ENCODE measurements at places on chromosomes 13 and 19. TPM values are rescaled to one million over a fixed set of nuclear protein-coding genes. Genes with fewer than 3 reads are reported as not detected.
A peak's percentile ranks its signal among the peaks of the same experiment; 100 is the strongest.

Gene TMC4
- 14.7 TPM for total RNA-seq

Gene IL4I1
- total RNA-seq: 1.4 TPM

Gene ACP5
- 11.8 TPM for total RNA-seq

Gene LILRA1
- not detected for total RNA-seq

Gene ZFP30
- 7.3 TPM for total RNA-seq

Gene CD70
- 1.7 TPM for total RNA-seq

Gene STOML3
- not detected for total RNA-seq

GRCh38 chr19:31568724-31569123 lies 219.5 kb upstream of the TSHZ3 start:
- H3K36me3 ChIP-seq: peaks cover 4% of the 10 kb centered on the region
- no peak overlapping the region for H3K27ac ChIP-seq
- DNase-seq: no peak
- no peak overlapping the region for H3K4me3 ChIP-seq
- no peaks in the 10 kb centered on the region for H3K27me3 ChIP-seq

- H3K36me3 ChIP-seq: peaks cover 16% of the 10 kb centered on the region
- no peak overlapping the region for H3K4me3 ChIP-seq
- no peaks in the 10 kb centered on the region for H3K27me3 ChIP-seq
Observed at GRCh38 chr13:93767180-93767916, 540.7 kb downstream of the GPC6 start.

GRCh38 chr13:75505327-75505726 lies 23.4 kb upstream of the TBC1D4 start:
- H3K4me3 ChIP-seq: no peak overlapping the region
- H3K27ac ChIP-seq: no peak overlapping the region
- H3K4me1 ChIP-seq: no peaks in the 10 kb centered on the region
- H3K36me3 ChIP-seq: no peaks in the 10 kb centered on the region
- H3K27me3 ChIP-seq: no peaks in the 10 kb centered on the region
- no peak for DNase-seq

- H3K4me1 ChIP-seq: peaks cover 4% of the 10 kb centered on the region
- H3K4me3 ChIP-seq: no peak overlapping the region
- H3K27me3 ChIP-seq: no peaks in the 10 kb centered on the region
- H3K36me3 ChIP-seq: peaks cover 85% of the 10 kb centered on the region
- H3K27ac ChIP-seq: no peak overlapping the region
Observed at GRCh38 chr19:12098040-12098439, 33.5 kb downstream of the ZNF844 start.

DNA sequence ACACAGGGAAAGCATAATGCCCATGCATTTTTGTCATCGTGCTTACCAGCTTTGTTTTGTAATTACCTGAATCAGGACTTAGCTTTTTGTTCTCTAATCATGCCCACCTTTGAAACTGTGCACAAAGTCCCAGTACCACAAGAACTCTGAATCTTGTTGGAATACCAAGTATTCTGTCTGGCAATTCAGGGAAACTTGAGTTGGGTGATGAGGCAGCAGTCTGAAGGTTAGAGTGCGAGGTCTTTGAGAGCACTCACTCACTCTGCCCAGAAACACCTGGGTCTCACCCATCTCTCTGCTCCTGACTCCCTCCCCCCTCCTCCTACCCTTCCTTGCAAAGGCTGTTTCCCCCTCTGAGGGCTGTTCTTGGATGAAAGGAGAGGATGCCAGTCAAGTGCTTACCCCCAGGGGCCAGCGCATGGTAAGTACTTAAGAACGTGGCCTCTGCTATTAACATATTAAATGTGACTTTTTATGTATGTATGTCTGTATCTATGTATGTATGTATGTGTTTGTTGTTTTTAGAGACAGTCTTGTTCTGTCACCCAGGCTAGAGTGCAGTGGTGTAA lies 22.4 kb downstream of the SIPA1L3 start:
- H3K4me1 ChIP-seq: peaks cover 74% of the 10 kb centered on the region
- DNase-seq: no peak
- H3K36me3 ChIP-seq: peaks cover 8% of the 10 kb centered on the region
- H3K27me3 ChIP-seq: no peaks in the 10 kb centered on the region
- H3K4me3 ChIP-seq: no peak overlapping the region

DNA sequence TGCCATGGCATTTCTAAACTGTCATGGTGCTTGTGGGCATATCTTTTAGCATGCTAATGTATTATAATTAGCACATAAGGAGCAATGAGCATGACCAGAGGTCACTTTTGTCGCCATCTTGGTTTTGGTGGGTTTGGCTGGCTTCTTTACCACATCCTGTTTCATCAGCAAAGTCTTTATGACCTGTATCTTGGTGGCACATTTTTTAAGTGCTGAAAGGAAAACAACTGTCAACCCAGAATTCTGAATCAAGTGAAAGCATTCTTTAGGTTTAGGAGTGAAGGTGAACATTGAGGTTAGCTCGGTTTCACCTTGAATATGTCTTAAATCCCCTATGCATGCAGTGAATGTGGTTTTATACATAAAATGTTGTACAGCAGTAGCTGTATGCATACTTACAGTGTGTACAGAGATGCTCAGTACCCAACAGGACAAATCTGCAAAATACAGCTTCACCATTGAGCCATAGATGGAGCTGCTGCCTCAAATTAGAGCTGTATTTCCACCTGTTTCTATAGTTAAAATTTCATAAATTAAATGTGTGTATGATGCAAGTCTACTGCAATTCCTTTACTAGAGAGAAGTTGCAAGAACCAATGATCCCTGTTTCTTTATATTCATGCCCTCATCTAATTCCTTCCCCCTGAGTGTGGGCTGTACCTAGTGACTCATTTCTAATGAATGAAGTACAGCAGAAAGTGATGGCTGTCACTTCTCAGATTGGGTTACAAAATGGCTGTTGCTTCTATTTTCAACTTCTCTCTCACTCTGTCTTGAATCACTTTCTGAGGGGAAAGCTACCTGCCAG lies 25.2 kb upstream of the IGSF23 start:
- no peak overlapping the region for H3K4me3 ChIP-seq
- peaks cover 5% of the 10 kb centered on the region for H3K27me3 ChIP-seq
- no peak for DNase-seq

DNA sequence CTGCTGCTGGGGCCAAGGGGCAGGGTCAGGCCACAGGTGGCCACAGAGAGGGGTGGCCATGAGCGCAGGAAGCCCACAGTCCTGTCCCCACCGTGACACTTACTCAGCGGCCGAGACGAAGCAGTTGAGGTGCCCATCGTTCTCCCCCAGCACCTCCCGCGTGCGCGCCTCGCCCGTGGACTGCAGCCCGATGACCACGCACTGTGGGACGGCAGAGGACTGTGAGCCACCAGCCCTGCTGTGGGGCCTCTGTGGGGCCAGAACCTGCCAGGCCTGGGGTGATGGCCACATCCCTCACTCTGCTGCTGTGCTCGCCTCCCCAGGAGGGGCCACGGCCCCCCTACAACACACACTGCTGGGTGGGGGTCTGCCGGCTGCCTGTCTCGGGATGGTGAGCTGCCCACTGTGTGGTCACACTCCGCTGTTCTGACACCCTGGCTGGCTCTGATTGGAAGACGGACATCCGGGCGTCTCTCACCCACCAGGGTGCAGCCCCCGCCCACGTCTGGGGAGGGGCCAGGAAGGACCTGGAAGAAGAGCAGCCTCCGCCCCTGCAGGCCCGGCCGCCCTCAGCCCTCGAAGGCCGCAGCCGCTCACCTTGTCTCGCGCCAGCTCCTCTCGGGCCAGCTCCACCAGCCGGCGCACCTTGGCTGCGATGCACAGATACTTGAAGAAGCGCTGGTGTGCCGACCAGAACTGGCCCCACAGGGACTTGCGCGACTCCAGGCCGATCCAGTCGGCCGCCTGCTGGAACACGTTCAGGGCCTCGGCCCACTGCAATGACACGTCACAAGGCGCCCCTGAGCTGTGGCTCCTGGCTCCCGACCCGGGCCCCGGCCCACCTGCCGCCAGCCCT lies 13.2 kb downstream of the GPX4 start:
- no peak overlapping the region for H3K27ac ChIP-seq
- H3K27me3 ChIP-seq: no peaks in the 10 kb centered on the region
- peaks cover 2% of the 10 kb centered on the region for H3K4me1 ChIP-seq

- no peaks in the 10 kb centered on the region for H3K4me1 ChIP-seq
- no peak overlapping the region for H3K27ac ChIP-seq
- H3K4me3 ChIP-seq: no peak overlapping the region
- no peaks in the 10 kb centered on the region for H3K27me3 ChIP-seq
- H3K36me3 ChIP-seq: no peaks in the 10 kb centered on the region
- no peak for DNase-seq
Observed at GRCh38 chr13:26656919-26657318, 99.4 kb downstream of the WASF3 start.

DNA sequence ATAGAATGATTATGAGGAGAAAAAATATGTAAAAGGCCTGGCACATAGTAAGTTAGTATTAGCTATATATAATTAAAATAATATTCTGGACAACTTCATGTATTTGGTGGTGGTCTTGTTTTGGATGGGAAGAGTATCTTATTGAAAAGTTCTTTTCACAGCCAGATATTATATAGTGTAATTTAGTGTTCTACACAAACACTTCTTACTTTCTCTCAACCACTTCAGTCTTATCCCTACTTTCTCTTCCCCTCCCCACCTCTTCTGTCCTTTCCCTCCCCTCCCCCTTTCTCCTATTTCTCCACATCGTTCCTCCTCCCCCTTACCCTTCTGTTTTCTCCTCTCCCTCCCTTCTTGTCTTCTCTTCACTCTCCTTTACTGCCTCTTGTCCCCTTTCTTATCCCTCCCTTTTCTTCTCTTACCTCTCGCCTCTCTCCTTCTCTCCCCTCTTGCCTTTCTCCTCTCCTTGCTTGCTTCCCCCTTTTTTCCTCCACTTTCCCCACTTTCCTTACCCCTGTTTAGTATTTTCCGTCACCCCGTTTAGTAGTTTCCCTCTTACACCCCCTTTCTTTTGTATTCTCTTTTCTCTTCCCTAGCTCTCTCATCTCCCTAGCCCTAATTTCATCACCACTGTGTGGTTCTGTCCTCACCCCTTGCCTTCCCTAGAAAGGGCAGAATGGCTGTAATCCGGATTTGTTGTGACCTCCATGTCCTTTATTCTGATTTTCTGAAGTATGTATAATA lies 107.2 kb upstream of the MLNR start:
- peak overlapping the region; percentile 96 for H3K27ac ChIP-seq
- peaks cover 22% of the 10 kb centered on the region for H3K36me3 ChIP-seq
- H3K4me1 ChIP-seq: peaks cover 20% of the 10 kb centered on the region
- H3K27me3 ChIP-seq: no peaks in the 10 kb centered on the region
- peak overlapping the region; percentile 80 for H3K4me3 ChIP-seq
- no peak for DNase-seq

DNA sequence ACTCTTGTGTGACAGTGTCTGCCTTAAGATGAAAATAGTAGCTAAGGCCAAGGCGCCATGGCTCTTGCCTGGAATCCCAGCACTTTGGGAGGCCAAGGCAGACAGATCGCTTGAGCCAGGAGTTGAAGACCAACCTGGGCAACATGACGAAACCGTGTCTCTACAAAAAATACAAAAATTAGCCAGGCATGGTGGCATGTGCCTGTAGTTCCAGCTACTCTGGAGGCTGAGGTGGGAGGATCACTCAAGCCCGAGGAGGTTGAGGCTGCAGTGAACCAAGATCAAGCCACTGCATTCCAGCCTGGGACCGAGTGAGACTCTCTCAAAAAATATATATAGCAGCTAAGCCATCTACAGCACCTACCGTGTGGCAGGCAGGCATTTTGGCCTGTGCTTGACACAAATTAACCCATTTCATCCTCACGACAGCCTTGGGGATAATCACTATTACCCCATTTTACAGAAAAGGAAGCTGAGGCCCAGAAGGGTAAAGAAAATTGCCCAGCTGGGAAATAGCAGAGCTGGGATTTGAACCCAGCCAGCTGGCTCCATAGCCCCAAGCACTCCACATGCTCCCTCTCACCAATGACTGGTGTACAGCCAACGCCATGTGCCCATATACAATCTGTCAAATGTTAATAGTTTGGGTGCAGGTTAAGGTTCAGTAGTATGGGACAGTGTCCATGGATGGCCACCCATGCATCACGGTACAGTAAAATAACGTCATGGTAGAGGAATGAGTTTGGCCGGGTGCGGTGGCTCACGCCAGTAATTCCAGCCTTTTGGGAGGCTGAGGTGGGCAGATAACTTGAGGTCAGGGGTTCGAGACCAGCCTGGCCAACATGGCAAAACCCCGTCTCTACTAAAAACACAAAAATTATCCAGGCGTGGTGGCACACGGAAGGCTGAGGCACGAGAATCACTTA lies 3.1 kb downstream of the SLC1A5 start:
- peak overlapping the region; percentile 92 for H3K27ac ChIP-seq
- H3K27me3 ChIP-seq: peaks cover 16% of the 10 kb centered on the region
- peaks cover 45% of the 10 kb centered on the region for H3K4me1 ChIP-seq
- H3K36me3 ChIP-seq: peaks cover 40% of the 10 kb centered on the region
- no peak for DNase-seq

- H3K36me3 ChIP-seq: peaks cover 9% of the 10 kb centered on the region
- no peak overlapping the region for H3K4me3 ChIP-seq
- DNase-seq: no peak
- H3K27me3 ChIP-seq: no peaks in the 10 kb centered on the region
- no peaks in the 10 kb centered on the region for H3K4me1 ChIP-seq
Observed at GRCh38 chr13:108877300-108877699, 247.9 kb downstream of the MYO16 start.

DNA sequence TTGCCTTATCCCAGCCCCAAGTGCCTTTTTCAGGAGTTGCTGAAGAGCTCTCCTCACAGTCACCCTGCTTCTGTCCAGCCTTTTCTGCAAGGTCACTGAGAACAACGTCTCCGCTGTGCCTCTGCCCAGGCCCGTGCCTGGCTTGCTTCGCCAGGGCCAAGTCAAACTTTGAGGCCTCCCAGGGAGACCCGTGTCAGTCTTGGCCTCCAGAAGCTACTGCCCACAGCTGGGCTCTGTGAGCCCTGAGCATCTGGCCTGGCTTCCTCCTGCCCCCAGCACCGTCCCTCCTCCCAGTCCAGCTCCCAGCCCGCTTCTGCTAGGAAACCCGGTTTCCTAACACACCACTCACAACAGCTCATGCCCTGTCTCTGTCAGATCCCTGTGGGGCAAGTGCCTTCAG lies 165.9 kb downstream of the TEX29 start:
- no peak overlapping the region for H3K4me3 ChIP-seq
- DNase-seq: no peak
- no peaks in the 10 kb centered on the region for H3K4me1 ChIP-seq
- peaks cover 26% of the 10 kb centered on the region for H3K36me3 ChIP-seq
- H3K27me3 ChIP-seq: no peaks in the 10 kb centered on the region
- no peak overlapping the region for H3K27ac ChIP-seq

- no peaks in the 10 kb centered on the region for H3K4me1 ChIP-seq
- H3K4me3 ChIP-seq: no peak overlapping the region
- H3K36me3 ChIP-seq: peaks cover 40% of the 10 kb centered on the region
- no peaks in the 10 kb centered on the region for H3K27me3 ChIP-seq
Observed at GRCh38 chr19:23587546-23587945, 99.5 kb downstream of the ZNF675 start.

DNA sequence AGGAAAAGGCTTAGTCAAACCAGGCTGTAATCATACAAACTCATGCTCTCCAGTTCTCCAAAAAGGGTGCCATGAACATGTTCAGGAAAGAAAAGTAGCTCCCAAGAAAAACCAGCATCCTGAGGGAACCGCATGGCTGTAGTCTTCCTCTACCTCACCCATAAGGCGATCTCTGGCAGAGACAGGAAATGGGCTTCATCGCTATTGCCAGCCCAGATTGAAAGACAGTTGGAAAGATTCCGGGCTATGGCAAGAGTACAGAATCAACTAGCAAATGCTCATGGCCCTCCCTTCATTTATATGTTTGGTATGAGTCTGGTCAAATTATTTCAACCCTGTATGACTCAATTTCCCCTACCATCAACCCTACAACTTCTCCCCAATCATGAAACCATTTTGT lies 140.1 kb downstream of the LHFPL6 start:
- H3K4me3 ChIP-seq: no peak overlapping the region
- no peaks in the 10 kb centered on the region for H3K27me3 ChIP-seq

- H3K27me3 ChIP-seq: peaks cover 13% of the 10 kb centered on the region
- peaks cover 12% of the 10 kb centered on the region for H3K4me1 ChIP-seq
- no peaks in the 10 kb centered on the region for H3K36me3 ChIP-seq
- DNase-seq: no peak
- H3K4me3 ChIP-seq: no peak overlapping the region
Observed at GRCh38 chr19:6514089-6514488, 12.0 kb upstream of the TUBB4A start.

Data from WTC11 (cell line).